Fibroblast of upper back skin (primary cell): ENCODE measurements at places on chromosomes 6 and 20.

GRCh38 chr6:151265282-151265681, 25.5 kb downstream of the AKAP12 start:
- no peak for DNase-seq

GRCh38 chr6:33546766-33547165, 33.3 kb downstream of the BAK1 start:
- no peak for DNase-seq

- DNase-seq: no peak
Measured at GRCh38 chr6:63799813-63800212, 164.2 kb downstream of the PHF3 start.

DNA sequence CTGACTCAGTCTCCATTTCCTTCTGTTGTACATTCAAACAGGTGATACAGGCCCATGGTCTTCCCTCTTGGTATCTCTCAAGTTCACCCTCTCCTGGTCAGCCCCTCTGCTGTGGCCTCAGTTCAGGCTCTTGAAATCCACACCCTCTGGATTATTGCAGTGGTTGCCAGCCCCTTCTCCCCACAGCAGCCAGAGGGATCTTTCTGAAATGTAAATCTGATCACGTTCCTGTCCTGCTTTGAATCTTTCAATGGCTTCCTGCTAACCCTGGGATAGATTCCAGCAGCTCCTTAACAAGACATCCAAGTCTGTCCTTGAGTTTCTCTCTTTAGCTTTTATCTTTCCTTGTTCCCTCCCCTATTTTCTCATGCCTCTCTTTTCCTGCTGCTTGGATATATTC, 22.2 kb downstream of the CHMP4B start:
- DNase-seq: no peak

GRCh38 chr6:118709859-118710350, 58.5 kb upstream of the CEP85L start:
- DNase-seq: peak; percentile 88

DNA sequence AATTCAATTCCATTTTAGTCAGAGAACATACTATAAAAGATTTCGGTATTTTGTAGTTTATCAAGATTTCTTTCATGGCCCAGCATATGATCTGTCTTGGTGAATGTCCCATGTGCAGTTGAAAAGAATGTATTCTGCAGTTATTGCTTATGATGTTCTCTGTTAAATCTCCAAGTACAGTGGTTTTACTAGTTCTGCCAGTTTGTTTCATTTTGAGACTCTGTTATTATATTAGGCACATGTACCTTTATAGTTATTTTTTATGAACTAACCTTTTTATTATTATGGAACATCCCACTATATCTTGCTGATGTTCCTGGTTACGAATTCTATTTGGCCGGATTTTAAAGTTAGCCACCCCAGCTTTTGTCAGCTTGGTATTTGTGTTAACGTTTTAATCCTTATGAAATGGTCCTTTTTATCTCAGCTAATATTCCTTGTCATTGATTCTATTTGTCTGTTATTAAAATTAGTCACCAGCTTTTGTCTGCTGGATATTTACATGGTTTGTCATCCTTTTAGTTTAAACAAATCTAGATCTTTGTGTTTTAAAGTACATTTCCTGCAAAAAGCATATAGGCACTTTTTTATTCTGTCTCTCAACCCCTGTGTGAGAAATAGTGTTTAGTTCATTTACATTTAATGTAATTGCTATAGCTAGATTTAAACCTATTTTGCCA, 48.9 kb downstream of the VTA1 start:
- DNase-seq: no peak

DNA sequence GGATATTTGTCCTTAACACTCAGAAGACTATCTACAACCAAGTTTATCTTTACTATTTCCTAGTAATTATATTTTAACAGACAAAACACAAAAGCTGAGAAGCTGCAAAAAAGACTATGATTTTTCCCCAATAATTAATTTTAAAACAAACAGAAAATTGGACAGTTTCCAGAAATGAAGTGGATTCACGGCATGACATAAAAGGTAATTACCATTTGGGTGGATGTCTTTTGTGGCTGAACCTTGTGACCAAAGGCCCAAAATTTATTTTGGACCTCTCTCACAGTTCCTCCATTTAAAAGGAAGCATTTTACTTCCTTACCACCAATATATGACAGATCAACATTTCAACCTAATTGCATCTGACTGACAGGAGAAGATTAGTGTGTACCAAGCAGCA, 90.2 kb downstream of the GMDS start:
- no peak for DNase-seq

DNA sequence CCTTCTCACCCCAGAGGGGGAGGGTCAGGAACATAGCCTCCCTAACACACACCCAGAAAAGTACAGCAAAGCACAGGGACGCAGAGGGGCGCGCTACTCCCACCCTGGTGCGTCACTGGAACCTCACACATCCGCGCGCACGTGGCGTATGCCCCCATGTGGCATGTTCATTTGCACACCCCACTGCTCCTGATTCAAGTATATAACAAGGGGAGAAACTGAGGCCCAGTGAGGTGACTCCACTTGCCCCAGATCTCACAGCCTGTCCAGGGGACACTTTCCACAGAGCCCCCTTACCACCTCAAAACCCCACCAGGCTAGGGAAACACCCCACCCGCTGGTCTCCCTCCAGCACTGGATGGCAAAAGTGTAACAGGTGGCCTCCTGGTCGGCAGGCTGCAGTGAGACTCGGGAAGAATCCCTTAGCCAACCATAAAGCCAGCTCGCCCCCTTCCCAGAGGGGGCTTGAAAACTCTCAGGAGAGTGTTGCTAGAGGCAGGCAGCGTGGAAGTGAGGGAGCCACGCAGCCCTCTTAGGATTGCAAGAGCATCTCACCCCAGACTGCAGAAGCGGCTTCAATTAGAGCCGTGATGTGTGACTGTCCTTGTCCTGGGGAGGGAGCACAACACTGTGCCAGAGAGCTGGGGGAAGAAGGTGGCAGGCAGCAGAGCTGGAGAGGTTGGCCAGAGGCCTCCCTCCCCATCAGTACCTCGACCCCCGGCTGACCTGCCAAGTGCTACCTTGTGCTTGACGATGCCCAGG, at the start of gene GRM4:
GRM4 (minus strand) TSS at position 67 of the 762 bp plus-strand sequence. CDS start 12,591 bp downstream, outside the sequence.
- DNase-seq: no peak

DNA sequence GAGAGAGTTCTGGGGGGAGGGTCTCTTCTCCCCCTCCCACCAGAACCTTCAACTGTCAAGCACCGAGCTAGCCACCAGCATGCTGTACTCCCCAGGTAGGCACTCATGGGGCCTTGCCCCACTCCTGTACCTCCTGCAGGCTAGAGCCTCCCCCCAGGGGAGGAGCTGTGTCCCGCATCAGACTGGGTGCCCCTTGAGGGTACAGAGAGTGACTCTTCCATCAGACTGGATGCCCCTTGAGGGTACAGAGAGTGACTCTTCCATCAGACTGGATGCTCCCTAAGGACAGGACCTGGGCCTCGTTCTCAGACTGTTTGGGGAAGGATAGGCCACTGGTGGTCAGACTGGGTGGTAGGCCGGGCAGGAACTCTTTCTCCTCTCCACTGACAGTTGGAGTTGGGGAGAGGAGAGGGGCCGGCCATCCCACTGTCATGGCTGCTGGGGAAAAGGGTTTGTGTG, at the start of gene CAPN11:
CAPN11 (plus strand) TSS at position 51 of the 459 bp plus-strand sequence; CDS start at position 80, 29 bp downstream.
- no peak for DNase-seq

DNA sequence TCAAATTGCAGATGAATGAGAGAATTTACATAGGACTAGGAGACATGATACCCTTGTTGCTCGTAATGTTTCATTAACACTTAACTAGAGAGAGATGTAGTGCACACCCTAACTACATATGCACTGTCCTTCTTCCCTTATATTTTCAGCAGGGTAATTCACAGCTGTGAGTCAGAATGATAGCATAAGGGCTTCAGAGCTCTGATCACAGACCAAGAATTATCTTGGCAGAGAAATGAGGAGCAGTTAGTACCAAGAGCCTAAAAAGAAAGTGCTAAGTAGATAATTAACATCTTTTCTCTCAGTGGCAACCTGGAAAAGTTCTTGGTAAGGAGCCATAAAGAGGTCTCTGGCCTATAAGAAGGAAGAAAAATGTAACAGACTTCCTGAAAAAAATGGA, 35.8 kb downstream of the GRIK2 start:
- no peak for DNase-seq

GRCh38 chr20:39503902-39504709, 542.0 kb downstream of the DHX35 start:
- peak; percentile 54 for DNase-seq

- no peak for DNase-seq
Measured at GRCh38 chr6:35725721-35726438, 11.0 kb upstream of the ARMC12 start.

DNA sequence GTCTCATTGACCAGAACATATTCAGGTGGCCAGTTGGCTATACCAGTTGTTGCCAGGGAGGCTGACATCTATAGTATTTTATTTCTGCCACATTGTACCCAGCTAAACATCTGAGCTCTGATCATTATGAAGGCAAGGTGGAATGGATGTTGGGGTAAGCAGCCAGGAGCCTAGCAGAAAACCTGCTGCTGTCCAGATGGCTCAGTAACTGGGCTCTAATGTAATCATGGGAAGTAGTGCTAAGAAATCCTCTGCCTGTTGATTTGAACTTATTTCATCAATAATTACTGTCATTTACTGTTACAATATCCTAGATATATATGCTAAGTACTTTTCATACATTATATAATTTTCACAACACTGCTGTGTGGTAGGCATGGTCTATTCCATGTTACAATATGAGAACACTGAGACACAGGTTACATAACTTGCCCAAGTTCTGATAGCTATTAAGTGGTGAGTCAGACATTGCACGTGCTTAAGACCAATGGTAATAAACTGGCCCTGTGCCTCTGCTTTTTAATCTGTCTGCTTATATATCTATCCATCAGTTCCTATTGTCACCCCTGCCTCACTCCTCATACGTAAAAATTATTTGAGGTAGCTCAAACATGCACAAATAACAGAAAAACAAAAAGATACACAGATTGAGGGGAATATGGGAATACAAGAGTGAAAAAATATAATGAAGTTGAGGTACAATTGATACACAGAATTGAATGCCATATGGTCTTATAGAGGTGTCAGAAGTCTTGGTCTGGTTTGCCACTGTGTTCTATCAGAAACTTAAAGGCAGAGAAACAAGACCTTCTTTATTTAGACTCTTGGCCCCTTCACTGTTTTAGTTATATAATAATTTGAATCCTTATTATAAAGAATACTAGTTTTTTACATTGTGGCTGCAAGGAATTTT, 25.2 kb downstream of the TBPL1 start:
- DNase-seq: peak; percentile 60

DNA sequence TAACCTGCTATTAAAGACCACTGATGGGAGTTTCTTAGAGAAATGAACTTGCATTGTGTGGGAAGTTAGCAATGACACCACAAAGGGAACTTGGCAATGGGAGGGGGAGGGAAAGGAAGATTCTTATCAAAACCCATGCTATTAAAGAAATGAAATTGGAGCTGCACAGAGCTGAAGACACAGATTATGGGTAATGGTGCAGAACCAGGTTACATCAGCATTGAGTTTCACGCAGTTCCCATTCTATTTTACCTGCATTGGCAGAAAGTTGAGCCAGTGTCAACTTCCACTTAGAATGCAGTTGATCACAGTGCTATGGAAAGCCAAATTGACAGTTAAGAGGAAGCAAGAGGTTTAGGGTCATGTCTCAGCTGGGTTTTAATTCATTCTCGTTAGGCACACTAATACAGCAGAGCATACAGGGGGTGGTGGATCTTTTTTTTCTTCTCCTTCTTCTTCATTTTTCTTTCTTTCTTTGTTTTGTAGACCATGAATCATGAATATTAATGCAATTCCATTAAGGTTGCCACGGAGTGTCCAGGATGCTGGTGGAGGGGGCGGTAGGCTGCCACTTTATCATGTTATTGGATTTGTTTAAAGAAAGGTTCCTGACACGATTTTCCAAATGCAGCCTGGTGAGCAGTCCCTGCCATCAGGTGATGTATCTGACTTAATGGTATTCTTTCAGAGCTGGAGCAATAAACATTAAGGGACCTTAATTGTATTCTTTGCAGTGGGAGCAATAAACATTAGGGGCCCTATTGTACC, 1092.0 kb upstream of the MAP3K7 start:
- no peak for DNase-seq

DNA sequence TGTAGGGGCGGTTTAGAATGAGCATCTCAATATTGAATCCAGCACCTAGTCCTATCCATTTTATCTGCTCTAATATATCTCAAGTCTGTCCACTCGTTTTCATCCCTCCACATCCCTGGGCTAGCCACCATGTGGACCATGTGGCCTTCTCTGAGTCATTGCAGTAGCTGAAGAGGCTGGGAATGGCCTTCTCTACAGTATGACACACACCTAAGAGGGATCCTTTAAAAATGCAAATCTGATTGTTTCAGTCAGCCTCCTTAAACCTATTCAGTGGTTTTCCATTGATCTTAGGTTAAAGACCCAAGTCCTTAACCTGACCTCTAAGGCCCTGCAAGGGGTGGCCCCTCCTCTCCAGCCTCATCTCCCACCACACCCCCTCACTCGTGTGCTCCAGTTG, 9.4 kb downstream of the RING1 start:
- no peak for DNase-seq

GRCh38 chr20:34639755-34640222, 37.1 kb downstream of the PIGU start:
- DNase-seq: no peak

DNA sequence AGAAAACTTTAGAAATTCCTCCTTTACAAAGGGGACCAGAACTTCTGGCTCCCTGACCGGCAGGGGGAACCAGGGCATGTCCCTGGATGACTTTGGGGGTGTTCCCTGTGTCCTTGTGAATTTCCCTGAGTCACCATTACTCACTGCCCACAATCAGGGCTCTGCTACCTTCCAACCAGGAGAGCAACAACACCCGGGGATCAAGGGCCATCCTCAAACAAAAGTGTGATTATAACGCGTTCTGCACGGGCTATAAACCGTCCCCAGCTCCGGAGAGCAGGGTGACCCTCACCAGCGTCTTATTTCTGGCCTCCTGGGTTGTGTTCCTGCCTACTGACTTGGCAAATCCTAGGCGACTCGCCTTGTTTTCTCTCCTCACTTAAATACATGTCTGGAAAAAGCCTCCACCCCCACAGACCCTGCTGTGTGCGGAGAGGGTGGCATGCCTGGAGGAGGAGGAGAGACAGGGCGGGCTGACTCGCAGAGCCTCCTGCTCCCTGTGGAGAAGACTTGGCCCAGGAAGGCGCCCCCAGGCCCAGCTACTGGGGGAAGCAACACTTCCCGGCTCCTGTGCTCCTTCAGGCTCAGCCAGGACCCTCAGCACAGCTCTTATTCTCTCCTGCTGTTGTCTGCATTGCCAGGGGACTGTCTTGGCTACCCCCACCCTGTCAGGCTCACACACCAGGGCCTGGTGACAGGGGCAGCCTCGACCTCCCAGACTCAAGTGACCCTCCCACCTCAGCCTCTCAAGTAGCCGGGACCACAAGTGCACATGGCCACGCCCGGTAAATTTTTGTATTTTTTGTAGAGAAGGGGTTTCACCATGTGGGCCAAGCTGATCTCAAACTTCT, 54.1 kb downstream of the FGD2 start:
- DNase-seq: peak; percentile 98

DNA sequence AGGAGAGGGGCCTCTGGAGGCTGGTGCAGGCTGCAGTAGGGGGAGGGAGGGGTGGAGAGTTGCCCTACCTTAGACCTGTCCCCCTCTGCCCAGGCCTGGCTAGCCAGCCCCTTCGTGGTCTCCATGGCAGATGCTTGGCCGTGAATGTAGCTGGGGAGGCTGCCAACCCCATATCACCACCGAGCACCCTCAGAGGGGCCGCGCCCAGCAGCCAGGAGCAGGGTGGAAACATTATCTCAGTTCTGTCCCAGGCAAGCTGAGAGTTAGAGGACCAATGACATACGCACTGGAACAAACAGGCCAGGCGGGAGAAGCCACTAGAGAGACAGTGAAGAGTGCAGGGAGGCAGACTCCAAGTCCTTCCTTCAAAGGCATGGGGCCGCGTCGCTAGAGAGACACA, 66.5 kb downstream of the LRFN2 start:
- DNase-seq: no peak

- DNase-seq: peak; percentile 82
Measured at GRCh38 chr6:157316871-157317814, 6.2 kb downstream of the TMEM242 start.
